ENCODE measurements at places on chromosomes 1 and 21.

- DNase-seq = no peak
Observed at GRCh38 chr1:223707256-223708000, 4.9 kb upstream of the CAPN2 start.

DNA sequence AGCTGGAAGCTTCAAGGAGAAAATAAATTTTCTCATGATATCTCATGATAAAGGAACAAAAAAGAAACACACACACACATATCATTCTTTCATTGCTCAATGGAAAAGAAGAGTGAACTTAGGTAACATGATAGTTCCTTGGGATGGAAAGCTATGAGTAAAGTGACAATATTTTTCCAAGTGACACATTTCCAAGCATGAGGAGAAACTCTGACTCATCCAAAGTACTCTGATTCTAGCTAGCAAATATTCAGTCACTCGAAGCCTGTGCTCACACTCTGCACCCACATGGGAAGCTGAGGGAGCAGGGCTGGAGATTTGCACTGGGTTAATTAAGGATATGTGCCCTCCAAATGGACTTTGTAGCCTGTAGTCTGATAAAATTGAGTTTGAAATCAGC lies 222.4 kb downstream of the LRRC40 start:
- no peak for DNase-seq

GRCh38 chr21:16330082-16330907 lies 600.5 kb downstream of the USP25 start:
- peak; percentile 38 for DNase-seq

DNA sequence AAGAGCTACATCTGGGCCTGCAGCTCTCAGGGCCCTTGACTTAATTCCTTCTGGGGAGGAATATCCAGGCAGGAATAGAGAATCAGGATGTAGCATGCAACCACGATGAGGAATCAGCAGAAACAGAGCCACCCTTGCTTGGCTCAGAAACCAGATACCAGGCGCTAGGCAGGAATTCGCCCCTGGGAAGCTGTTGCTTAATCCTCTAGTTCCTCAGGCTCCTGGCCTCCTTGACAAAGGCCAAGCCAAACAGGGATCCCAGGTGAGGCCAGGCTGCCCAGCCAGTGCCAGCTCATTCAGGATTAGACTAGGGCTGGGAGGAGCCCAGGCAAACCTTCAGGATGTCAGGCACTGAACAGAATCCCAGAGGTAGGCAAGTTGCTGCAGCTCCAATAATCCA lies 48.2 kb upstream of the IRF2BP2 start:
- no peak for DNase-seq

GRCh38 chr1:54315099-54315498 lies 91.1 kb downstream of the SSBP3 start:
- no peak for DNase-seq

DNA sequence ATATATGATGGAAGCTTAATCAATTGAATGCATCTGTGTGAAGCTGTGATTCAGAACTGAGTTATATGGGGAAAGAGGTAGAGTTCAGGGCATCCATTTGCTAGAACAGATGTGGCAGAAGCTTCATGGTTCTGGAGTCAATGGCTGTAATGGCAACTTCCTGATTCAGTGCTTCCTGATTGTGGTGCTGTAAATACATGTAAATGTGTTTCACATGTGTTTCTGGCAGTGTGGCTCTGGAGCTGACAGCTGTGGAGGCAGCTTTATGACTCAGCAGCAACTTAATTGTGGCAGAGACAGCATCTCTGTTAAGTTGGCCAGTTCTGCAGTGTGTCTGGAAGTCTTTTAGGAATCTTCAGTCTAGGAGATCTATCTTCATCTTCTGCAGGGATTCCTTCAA lies 226.6 kb upstream of the ZRANB2 start:
- DNase-seq = no peak

- no peak for DNase-seq
Observed at GRCh38 chr21:16552880-16553279, 823.1 kb downstream of the USP25 start.

DNA sequence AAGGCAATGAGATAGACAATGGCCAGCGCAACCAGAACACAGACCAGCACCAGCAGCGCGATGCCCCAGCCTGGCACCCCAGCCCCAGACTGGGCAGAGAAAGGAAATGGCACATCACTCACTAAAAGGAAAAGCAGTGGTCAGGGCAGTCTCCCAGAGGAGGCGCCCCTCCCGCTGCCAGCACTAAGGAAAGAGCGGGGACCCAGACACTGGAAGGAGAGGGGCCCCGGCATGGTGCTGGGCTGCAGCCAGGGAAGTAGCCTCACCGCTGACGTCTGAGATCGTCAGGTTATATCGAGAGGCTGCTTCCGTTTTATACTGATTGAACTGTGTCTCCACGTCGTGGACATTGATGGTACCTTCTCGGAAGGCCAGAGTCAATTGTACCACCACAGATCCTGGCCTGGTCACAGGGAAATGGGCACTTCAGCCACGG lies 13.8 kb downstream of the TRIM46 start:
- DNase-seq = no peak

DNA sequence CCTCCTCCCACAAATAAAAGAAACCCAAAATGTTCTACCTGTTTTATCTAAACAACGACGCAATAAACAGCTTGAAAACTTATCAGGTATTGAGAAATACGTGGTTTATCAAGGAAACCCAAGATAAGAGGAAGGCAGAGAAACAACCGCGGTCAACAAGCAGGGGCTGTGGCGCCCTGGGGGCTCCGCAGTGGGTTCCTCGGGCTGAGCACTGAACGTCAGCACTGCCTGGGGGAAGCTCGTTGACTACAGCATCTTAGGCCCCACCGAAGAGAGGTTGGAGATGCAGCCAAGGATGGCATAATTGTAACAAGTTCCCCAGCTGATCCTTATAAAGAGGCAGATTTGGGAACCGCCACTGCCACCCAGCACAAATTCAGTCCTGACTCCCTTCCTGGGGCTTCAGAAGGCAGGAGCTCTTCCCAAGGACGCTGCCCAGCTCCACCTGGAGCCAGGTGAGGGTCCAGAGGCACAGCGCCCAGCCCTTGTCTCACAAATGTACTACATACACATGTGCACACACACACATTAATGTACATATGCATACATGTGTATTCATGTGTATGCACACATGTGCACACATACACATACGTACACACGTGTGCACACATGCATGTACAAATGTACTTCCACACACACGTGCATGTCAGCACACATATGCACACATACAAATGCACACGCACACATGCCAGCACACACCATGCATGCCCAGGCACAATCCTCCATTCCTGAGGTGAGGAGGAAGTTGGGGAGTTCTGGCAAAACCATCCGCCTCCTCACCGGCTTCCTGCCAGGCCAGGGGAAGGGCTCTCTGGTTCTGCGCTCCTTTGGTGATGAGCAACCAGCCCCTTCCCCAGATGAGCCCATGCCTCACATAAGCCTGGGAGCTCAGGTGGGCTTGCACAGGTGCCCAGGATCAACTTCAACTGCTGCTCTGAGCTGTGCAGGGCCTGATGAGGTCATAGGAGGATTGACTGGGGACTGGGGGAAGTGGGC lies 251.1 kb downstream of the NPHP4 start:
- no peak for DNase-seq

DNA sequence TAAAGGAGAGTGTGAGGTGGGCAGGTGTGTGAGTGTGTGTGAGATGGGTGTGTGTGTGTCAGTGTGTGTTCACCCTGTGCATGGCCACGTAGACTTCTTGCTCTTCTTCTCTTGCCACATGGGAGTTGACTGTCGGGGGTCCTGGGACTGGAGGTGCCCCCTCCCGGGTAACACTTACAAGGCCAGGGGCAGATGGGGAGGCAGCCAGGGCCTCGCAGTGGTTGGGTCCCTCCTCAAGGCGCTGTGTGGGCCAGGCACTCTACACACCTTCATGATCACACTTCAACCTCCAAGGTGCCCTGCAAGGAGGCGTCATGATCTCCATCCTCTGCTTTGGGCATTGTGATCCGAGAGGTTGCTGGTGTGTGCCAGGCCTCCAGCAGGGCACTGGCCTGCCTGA lies 2.3 kb downstream of the PLA2G2F start:
- DNase-seq = no peak

DNA sequence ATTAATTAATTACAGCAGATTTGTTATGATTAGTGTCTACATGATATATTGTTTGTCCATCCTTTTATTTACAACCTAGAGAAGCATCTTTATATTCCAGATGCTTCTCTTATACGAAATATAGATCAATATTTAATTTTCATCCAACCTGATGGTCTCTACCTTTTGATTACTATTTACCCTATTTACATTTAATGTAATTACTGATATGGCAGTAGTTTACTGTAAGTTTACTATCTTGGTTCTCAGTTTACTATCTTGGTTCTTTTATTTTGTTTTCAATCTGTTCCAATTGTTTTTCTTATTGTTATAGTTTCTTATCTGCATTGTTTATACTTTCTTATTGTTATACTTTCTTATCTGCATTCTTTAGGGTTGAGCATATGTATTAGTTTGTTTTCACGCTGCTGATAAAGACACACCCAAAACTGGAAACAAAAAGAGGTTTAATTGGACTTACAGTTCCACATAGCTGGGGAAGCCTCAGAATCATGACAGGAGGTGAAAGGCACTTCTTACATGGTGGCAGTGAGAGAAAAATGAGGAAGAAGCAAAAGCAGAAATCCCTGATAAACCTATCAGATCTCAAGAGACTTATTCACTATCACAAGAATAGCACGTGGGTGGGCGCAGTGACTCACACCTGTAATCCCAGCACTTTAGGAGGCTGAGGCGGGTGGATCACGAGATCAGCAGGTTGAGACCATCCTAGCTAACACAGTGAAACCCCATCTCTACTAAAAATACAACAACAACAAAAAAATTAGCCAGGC lies 28.9 kb downstream of the FAF1 start:
- DNase-seq = no peak

GRCh38 chr1:1170215-1171091 lies 3.2 kb upstream of the TTLL10 start:
- no peak for DNase-seq

- peak; percentile 37 for DNase-seq
Observed at GRCh38 chr1:50959303-50959912, 659 bp downstream of the FAF1 start.

DNA sequence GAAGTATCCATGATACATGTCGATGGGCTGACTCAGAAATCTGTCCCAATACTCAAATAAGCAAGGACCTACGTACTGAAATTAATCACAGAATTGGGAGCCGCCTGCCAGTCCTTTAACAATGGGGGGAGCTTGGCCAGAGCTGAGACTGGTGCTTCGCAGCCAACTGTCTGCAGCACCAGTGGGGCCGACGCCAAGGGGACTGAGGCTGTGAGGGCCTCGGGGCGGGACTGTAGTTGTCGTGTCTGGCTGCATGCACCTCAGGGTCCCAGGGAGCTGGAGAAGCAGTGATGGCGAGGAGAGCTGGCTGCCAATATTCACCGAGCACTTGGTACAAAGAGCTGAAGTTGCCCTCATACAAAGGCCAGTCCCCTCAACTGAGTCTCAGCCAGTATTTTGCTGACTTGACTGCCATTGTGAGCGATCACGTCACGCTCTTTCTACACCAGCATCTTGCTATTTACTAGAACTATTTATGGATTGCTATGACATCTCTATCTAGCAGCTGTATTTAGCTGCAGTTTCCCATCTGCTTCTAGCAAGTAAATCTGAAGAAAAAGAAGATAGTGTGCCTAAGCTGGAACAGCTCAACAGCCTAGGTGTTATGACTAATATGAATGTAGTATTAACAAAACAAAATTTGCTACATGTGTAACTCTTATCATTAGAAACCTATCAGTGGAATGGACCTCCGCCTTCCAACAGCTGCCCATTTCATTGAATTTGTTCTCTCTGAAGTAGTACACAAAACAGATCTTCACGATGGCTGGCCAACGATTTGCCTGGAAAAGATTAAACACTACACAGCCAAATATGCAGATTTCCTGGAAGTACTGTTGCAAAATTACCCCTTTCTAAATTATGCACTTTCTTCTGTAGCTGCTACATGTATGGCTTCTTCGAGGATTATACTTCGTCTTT lies 29.1 kb downstream of the EVI5 start:
- DNase-seq = no peak

DNA sequence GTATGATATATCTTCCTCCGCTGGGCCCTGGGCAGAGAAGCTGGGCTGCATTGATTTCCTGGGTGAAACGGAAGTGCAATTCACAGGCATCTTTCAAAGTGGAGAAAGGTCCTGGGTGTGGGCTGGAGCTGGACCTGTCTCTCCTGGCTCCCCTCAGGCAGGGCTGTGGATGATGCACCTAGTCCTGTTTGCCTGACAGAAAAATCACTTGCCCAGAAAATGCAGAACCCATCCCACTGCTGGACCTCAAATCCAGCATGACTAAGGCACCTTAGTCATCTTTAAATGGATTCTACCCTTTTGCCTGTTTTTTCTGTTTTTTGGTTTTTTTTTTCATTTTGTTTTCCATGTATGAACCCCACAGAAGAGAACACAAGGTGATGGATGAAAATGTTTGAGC lies 49.7 kb downstream of the MYSM1 start:
- no peak for DNase-seq

DNA sequence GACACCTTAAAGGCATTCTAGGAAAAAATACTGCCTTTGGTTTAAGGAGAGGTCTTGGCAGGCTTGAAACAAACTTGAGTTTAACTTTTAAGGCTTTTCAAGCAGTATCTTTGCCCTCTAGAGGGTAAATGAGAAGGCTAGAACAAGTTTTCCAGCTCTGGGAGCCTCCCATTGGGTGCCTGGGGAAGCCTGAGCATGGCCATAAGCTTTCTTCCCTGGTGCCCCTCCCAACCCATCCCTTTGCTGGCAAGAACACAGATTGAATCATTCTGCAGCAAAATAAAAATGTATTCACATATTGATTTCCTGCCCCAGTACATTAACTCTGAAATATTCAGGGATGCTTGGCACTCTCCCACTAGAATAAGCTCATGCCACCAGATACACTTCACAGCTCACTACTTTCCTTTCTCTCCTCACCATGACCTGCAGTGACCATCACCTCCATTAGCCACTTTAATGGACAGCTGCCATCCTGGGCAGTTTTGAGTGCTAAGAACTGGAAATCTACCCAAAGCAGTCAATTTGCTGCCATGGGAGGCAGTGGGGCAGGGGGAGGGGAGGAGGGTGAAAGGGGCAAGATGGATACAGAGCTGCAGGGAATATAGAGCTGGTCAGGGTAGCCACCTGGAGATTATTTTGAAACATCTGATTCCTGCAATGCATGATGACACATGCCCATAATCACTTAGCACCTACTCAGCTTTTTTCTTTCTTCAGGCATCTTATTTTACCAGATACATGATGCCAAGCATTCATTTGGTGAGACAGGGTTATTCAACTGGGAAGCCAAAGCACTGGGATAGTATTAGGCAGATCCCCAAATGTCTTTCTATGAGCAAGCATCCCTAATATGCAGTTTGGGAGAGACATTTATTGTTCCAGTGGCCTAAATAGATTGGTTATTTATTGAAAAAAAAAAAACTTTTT lies 140.6 kb downstream of the SYT2 start:
- no peak for DNase-seq

GRCh38 chr1:239112101-239112935 lies 274.1 kb upstream of the CHRM3 start:
- DNase-seq = no peak

GRCh38 chr1:93427656-93428055 lies 20.3 kb upstream of the FNBP1L start:
- no peak for DNase-seq

GRCh38 chr1:173702736-173703135 lies 12.0 kb upstream of the KLHL20 start:
- no peak for DNase-seq

- no peak for DNase-seq
Observed at GRCh38 chr1:53584777-53585107, 125.5 kb downstream of the DMRTB1 start.

Measured in CD4-positive, alpha-beta T cell treated with Interleukin-2 at 100 ng/mL for 4 hours (primary cell).